RWPE1 (cell line): ENCODE measurements at places on chromosomes 4 and X.

- DNase-seq: no peak
Measured at GRCh38 chr4:74456849-74457395, 12.0 kb downstream of the AREG start.

GRCh38 chr4:109979920-109980717 is 67.4 kb downstream of the EGF start:
- DNase-seq: peak; percentile 55

DNA sequence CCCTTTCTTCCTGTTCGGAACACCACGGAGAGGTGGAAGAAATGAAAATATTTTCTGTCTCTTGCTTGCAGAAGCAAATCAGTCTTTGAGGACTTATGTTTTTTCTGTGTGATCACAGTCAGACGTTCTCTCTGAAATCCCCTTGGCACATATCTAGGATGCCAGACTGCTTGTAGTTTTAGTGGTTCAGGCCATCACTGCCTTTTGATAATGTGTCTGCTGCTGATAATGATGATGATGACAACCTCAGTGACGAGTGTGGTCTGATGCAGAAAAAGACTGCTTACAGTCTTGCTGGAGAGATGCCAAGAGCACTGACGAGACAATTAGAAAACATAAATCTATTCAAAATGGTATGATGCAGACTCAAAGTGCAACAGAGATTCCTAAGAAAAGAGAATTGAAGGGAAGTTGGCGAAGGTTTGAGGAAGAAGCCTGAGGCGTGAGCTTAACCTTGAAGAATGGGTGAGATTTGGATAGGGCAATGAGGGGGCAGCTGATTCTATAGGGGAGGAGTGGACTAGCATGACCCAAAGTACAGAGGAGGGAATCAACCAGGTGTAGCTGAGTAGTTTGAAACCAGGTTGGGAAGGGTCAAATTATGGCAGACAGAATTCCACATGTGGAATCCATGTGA is 7.9 kb downstream of the RAB33A start:
- DNase-seq: no peak

GRCh38 chrX:77346859-77347258 is 100.3 kb upstream of the FGF16 start:
- no peak for DNase-seq

DNA sequence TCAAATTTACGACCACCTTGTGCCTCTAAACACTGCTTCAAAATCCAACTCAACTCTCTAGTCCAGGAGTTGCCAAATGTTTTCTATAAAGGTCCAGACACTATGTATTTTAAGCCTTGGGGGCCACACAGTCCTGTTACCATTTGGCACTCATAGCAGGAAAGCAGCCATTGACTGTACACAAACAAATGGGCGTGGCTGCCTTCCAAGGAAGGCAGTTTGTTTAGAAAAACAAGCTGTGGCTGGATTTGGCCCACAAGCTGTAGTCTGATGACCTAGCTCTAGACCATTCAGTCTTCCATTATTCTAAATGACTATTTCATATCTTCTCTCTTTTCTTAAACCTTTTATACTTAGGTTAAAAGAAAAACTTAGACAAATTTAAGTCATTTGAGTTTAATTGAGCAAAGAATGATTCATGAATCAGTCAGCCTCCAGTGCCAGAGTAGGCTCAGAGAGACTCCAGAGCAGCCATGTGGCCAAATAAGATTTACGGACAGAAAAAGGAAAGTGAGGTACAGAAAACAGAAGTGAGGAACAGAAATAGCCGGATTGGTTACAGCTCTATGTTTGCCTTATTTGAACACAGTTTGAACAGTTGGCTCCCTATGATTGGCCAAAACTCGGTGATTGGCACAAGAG is 825.8 kb upstream of the LCORL start:
- no peak for DNase-seq

- no peak for DNase-seq
Measured at GRCh38 chr4:153832720-153833287, 43.9 kb upstream of the SFRP2 start.

GRCh38 chr4:69518538-69519198 is 23.0 kb upstream of the UGT2B4 start:
- no peak for DNase-seq

- no peak for DNase-seq
Measured at GRCh38 chrX:21735768-21736127, 22.2 kb downstream of the SMPX start.

DNA sequence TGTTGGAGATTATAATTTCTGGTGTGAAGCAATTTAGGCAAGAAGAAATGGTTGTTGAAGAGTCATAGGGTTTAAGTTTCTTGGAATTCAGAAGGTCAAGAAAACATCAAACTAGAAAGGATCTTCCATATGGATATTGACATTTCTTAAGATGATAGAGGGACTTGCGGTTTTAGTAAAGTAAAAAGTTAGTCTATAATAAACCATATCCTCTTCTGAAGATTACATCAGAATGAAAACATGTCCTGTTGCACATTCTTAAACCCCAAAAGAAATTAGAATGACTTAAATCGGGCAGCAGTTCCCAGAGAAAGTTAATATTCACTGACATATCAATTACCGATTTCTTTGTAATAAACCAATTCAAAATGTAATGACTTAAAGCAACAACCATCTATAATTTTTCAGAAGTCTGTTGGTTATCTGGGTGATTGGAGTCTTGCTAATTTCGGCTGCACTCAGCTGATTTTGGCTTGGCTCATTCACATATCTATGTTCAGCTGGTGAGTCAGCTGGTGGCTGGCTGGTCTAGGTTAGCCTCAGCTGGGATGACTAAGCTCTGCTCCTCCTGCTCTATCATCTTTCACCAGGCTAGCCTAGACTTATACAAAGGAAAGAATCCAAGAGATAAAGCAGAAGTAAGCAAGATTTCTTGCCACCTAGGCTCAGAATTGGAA is 24.4 kb upstream of the DYNLT3 start:
- peak; percentile 80 for DNase-seq
